ENCODE measurements at places on chromosomes 3 and 15.

DNA sequence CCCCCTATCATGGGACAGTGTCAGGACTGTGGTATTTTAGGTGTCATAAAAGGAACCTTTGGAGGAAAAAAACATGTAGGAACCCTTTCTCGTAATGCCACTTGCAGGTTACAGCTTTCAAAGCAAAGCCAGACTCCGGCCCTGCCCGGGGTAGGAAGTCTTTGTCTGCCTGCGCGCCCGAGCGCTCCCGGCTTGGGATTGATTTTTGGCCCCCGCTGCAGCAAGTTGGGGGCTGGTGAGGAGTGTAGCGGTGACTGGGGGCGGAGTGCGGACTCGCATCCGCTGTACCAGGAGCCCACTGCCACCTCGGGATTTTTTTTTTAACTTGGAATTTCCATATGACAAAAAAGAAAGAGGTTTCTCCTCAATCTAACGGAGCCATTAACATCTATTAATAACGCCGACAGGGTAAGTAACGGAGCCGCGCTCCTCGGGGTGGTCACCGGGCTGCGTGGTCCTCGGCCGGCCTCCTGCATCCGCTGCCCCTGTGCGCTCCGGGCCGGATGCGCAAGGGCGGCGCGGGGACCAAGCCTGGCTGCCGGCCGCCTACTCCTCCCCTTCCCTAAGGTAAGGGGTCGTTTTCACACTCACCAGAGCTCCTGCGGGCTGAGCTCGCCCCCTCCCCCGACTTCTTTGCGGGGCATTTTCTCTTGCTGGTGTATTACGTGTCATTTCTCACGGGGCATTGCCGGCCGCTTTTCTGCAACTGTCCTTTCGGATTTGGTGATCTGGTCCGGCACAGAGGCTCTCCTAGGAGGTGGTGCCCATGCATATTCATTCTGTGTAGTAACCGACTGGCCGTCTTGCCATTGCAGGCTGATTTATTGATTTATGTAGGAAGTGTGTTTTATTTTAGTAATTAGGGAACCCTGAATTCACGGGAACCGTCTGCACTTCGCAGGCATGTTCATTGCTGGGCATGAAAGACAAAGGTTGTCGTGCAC lies 219.8 kb upstream of the TOPAZ1 start:
- no peak for DNase-seq

DNA sequence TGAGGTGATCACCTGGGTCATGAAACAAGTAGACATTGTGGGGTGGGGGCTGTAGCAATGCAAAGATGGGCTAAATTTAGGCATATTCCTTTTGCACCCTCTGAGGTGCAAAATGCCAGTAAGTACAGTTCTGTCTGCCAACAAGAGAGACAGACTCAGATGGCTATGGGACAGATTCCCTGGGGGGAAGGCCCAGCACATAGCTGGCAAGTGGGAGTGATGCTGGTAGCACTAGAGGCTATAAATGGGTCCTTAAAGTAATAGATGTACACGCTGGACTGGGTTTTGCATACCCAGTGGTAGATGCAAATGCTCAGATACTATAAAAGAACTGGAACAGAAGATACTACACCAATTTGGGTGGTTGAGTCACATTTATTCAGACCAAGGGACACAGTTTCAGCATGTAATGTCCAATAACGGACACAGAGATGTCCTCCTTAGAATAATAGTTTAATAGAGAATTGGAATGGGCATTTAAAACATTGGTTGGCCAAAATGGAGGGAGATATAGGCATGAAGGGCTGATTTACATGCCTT lies 67.4 kb upstream of the RNU6-1 start:
- peak; percentile 15 for DNase-seq

GRCh38 chr3:53411371-53411770 lies 64.0 kb upstream of the DCP1A start:
- DNase-seq, result no peak

GRCh38 chr15:47516558-47516957 lies 200.7 kb upstream of the SEMA6D start:
- DNase-seq, result no peak

DNA sequence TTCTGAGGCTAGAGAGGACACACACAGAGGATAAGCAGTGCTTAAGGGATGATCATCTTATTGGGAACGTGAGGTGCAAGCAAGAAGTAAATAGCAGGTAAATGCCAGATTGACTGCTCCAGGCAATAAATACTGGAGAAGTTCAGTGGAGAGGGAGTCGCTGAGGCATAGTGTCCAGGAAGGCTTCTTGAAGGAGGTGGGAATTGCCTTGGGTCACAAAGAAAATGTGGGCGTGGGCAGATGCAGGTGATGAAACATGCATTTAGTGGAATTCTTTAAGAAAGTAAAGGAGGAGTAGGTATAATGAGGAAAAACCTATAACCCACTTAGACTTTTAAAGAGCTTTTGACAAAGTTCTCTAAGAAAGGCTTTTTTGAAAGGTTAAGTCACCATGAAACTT lies 7.4 kb upstream of the SEMA5B start:
- DNase-seq, result no peak

GRCh38 chr15:73959012-73959581 lies 32.8 kb downstream of the LOXL1 start:
- no peak for DNase-seq

DNA sequence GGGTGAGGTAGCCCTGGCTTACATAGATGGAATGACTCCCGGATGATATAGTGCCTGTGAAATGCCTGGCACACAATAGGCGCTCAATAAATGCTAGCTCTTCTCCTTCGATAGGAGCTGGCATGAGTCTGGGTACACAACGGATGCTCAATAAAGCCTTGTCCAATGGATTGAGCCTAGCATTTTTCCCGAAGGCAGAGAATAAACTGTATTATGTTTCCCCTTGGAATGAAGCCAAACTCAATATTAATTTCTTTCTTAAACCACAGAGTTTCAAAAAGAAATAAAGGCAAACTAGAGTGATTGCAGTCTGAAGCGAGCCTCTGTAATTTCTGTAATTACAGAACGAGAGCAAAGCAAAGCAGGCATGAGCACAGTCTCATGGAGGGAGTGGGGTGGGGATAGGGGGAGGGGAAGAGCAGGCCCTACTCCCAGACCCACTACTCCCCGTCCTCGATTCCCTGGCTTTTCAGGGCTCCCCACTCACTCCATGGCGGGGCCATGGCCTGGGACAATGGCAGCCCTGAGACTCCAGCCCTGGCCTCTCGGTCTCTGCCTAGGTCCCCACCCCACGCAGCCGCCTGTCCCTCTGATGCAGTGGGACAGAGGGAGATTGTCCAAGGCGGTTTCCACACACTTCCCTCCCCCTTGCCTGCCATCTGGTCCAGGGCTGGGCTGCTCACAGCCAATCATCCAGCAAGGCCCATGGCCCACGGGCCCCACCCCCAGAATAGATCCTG lies 18.0 kb downstream of the SLC6A1 start:
- peak; percentile 84 for DNase-seq

DNA sequence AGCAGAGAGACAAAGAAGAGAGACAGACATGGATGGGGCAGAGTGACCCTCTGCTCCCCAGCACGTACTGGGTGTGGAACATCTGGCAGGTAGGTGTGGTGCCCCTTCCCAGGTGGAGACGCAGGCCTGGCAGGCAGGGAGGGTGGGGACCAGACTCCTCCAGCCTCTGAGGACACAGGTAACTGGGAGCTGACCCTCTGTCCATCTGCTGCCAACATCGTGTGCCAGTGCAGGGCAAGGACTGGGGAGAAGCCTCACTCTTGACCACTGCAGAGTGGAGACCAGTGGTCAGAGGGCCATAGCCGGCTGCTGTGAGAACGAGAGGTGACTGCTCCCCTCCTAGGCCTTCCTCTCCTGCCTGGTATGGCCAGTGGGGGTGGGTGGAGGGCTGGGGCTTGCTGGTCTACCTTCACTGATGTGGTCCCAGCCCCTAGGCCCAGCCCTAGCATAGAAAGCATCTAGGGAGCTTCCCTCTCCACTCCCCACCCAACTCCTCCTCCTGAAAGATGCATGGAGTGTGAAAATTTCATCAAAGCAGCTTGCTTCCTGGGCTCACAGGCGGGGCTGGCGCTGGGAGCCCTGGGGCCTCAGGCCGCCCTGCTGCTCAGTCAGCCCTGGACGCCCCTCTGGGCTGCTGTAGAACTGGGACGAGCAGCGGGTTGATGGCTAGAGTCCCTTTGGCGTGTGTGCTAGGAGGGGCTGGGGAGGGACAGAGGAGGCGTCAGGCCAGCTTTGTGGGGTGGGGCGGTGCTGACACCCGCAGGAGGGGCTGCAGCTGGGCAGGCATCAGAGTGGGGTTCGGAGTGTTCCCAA lies 90.3 kb downstream of the PLXNA1 start:
- DNase-seq, result no peak

GRCh38 chr3:48820612-48821324 lies 26.9 kb downstream of the PRKAR2A start:
- no peak for DNase-seq

DNA sequence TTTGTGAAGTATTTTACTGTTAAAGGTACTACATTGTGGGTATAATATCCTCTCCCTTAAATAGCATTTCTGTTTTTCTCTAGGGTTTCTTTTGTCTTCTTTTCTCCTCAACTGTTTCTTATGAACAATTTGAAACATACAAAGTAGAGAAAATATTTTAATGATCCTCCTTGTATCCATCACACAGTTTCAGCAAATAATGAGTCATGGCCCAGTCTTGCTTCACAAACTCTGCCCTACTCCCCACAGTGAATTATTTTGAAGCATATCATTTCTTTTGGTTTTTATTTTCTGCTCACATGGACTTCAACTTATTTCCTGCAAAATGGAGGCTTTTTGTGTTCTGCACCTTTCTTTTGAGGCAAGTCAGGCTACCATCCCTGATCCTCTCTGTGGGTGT lies 6.1 kb upstream of the SCAANT1 start:
- DNase-seq, result no peak

DNA sequence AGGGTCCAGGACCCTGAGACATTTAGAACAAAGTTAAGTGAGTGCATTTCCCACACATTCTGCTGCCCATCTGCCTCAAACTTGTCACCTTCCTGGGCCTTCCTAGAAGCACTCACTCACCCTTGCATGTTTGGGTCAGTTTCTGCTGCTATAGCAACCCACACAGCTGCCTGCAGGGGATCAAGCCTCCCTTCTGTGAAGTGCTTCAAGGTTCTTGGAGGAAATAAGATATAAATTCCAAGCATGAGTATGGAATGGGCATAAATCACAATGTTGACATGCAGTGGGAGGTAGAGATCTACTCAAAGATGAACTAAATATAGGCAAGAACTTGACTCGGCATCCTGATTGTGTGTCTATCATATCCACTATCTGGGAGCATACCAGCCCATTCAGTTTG lies 140.4 kb downstream of the SLC9A9 start:
- DNase-seq, result no peak

GRCh38 chr3:50151728-50152127 lies 3.4 kb upstream of the SEMA3F start:
- DNase-seq, result no peak

DNA sequence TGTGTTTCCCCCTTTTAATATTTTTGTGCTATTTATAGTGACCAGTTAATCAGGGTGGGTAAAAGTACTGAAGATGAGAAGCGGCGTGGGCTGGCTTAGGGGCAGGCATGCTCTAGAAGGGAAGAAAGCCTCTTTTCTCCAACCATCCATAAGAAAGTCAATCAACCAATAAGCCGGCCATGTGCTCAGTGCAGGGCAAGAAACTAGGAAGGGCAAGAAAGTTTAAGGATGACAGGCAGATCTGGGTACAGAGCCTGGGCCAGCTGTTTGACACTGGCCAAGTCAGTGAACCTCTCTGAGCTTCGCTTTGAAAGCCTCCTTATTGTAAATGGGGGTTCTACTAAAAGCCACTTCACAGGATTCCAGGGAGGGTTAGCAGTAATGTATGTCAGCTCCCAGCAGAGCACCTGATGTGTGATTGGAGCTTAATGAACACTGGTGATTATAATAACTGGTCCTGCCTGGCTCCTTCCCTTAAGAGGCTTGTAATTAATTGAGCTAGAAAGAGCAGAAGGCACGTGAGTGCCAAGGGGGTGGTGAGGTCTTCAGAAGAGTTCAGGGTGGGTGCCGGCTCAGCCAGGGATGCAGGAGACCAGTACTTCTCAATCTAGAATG lies 5.7 kb upstream of the CHRNA3 start:
- no peak for DNase-seq

Data from anterior cingulate cortex (tissue), 58 donors.